ENCODE measurements at places on chromosomes 5 and 9.

- no peak overlapping the region for H3K27ac ChIP-seq
- no peaks in the 10 kb centered on the region for H3K27me3 ChIP-seq
- H3K36me3 ChIP-seq = no peaks in the 10 kb centered on the region
- H3K4me3 ChIP-seq = no peak overlapping the region
- DNase-seq = no peak
Observed at GRCh38 chr5:151612689-151613427, 21.7 kb upstream of the FAT2 start.

GRCh38 chr5:107524111-107524510 lies 146.6 kb downstream of the EFNA5 start:
- H3K4me3 ChIP-seq = no peak overlapping the region
- no peaks in the 10 kb centered on the region for H3K36me3 ChIP-seq
- H3K27ac ChIP-seq = no peak overlapping the region
- no peak for DNase-seq

GRCh38 chr9:107485458-107486043 lies 4.0 kb downstream of the KLF4 start:
- peaks cover 21% of the 10 kb centered on the region for H3K27me3 ChIP-seq
- H3K4me3 ChIP-seq = no peak overlapping the region
- DNase-seq = no peak
- no peaks in the 10 kb centered on the region for H3K36me3 ChIP-seq

GRCh38 chr5:116448870-116449427 lies 125.7 kb downstream of the SEMA6A start:
- no peaks in the 10 kb centered on the region for H3K27me3 ChIP-seq
- H3K4me3 ChIP-seq = no peak overlapping the region
- H3K4me1 ChIP-seq = peaks cover 2% of the 10 kb centered on the region
- no peak for DNase-seq
- no peak overlapping the region for H3K27ac ChIP-seq

DNA sequence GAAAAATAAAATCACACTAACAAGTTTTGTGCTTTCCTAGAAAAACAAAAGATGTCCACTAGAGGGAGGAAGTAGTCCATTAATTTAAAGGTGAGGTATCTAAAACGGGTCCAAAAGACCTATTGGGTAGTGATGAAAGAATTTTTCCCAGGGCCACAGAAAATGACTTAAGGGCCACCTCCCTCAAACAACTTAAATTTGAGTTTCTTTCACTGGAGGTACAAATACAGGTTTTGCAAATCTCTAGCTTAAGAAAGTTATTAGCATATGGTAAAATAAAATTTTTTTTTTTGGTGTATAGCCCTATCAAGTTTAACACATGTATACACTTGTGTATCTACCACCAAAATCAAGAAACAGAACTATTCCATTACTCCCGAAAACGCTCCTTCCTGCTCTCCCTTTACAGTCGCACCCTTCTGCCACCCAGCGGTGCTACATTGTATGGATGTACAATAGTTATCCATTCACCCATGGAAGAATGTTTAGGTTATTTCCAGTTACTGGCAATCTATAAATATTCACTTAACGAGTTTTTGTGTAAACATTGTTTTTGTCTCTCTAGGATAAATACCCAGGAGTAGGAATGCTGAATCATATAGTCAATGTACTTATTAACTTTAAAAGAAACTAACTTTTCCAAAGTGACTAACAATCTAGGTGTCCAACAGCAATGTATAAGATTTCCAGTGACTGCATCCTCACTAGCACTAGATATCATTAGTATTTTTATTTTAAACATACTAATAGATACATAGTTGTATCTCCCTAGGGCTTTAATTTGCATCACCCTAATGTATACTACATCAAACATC lies 21.9 kb downstream of the DEPDC1B start:
- H3K4me3 ChIP-seq = no peak overlapping the region
- no peak for DNase-seq
- H3K27ac ChIP-seq = no peak overlapping the region
- H3K27me3 ChIP-seq = no peaks in the 10 kb centered on the region

Data from iPS DF 6.9 (cell line).